ENCODE measurements at places on chromosomes 12 and 14. TPM values are rescaled to one million over a fixed set of nuclear protein-coding genes. Genes with fewer than 3 reads are reported as not detected.

The PLEKHG7 gene
- total RNA-seq = not detected

DNA sequence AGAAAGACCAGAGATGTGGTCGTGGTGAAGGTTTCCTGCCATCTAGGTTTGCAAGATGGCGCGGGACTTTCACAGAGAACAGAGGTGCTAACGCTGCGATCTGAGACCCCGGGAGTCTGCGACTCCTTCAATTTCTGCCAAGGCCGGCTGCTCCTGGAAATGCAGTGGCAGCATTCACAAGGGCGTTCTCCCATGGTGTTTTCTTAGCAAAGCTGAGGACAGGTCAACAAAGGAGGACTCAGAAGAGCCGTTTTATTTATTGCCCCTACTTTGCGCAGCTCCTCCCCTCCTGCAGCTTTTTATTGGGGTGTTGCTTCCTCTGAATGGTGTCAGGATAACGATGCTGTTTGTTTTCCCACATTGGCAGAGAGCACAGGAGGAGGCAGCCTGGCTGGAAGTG, 86.3 kb downstream of the TMEM132C start:
- DNase-seq = no peak

GRCh38 chr12:2960996-2961616, 1.9 kb downstream of the TEAD4 start:
- DNase-seq = no peak

GRCh38 chr12:848173-848865, 95.9 kb downstream of the WNK1 start:
- DNase-seq = no peak

GRCh38 chr12:70049596-70050360, 193.5 kb upstream of the CNOT2 start:
- DNase-seq = peak; percentile 75

The PCED1B gene
- total RNA-seq = 63.2 TPM

GRCh38 chr14:104438166-104438887, 141.2 kb upstream of the C14orf180 start:
- DNase-seq = peak; percentile 31

- DNase-seq = peak; percentile 79
Observed at GRCh38 chr14:65961004-65961403, 525.2 kb upstream of the CCDC196 start.

- no peak for DNase-seq
Observed at GRCh38 chr12:117595751-117596150, 234.3 kb upstream of the NOS1 start.

DNA sequence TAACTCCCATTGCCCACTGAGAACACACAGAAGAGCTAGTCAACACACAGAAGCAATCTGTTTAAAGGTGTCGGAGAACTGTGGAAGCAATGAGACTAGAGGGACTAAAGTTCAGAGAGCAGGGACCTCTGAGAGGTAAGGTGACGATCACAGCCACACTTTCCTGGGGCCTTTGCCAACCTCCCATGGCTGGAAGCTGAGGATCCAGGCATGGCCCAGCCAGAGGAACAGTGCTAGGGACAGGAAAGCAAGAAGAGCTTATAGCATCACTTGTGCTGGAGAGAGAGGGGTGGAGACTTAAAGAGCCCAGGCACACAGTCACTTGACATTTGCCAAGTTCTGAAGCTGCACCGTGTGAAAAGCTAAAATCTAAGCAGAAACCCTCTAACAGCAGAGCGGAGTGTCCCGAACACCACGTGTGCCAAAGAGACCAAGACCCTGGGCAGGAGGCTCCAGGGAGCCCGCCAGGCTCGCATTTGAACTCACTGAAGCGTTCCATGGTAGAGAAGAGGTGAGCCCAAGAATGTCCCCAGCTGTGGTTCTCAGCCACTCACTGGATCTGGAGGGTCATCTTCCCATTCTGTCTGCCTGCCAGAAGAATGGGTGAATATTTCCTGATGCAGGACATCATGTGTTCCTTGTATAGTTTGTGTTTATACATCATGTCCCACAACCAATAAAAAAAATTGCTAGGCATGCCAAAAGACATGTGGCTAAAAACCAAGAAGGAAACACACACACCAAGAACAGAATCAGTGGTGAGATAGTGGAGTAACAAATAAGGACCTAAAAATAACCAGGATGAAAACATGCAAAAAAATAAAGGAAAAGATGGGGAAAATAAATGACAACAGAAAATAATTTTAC, 174.0 kb upstream of the C14orf180 start:
- DNase-seq = peak; percentile 38

GRCh38 chr12:29414368-29414767, 33.4 kb upstream of the ERGIC2 start:
- DNase-seq = no peak

GRCh38 chr12:47123730-47124129, 44.0 kb upstream of the AMIGO2 start:
- DNase-seq = no peak

DNA sequence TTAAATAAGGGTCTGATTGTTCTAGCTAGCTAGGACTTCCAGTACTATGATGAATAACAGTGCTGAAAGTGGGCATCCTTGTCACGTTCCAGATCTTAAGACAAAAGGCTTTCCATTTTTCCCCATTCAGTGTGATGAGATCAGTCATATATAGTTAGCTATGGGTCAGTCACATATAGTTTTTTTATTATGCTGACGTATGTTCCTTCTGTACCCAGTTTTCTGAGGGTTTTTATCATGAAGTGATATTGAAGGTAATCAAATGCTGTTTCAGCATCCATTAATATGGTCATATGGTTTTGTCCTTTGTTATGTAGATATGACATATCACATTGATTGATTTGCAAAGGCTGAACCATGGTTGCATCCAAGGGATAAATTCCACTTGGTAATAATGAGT, 800.1 kb upstream of the FBXO33 start:
- no peak for DNase-seq

DNA sequence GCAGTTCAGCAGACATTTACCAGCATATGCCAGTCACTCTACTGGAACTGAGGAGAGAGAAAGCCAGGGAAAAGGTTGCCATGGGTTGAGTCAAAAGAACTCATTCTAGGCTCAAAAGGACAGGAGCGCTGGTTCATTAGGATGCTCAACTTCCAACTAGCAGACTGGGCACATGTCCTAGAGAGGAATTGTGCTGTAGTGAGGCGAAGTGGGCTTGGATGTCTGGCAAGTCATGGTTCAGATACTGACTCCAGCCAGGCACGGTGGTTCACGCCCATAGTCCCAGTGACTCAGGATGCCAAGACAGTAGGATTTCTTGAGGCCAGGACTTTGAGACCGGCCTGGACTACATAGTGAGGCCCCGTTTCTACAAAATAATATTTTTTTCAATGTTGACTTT, 281.5 kb downstream of the CACNA1C start:
- no peak for DNase-seq

DNA sequence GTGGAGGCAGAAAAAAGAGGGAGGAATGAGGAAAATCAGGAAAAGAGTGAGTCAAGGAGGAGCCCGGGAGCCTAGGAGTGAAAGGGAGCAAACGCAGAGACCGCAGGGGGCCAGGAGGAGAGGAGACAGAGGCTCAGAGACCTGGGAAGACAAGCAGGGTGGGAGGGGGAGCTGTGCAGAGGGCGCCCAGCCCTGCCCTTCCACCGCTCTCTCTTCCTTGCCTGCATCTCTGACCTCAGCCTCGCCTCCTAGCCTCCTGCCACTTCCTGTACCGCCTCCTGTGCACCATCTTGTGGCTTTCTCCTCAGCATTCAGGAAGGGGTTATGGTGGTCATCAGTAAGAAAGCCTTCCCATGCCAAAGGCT, 1.3 kb downstream of the CLSTN3 start:
- peak; percentile 88 for DNase-seq

DNA sequence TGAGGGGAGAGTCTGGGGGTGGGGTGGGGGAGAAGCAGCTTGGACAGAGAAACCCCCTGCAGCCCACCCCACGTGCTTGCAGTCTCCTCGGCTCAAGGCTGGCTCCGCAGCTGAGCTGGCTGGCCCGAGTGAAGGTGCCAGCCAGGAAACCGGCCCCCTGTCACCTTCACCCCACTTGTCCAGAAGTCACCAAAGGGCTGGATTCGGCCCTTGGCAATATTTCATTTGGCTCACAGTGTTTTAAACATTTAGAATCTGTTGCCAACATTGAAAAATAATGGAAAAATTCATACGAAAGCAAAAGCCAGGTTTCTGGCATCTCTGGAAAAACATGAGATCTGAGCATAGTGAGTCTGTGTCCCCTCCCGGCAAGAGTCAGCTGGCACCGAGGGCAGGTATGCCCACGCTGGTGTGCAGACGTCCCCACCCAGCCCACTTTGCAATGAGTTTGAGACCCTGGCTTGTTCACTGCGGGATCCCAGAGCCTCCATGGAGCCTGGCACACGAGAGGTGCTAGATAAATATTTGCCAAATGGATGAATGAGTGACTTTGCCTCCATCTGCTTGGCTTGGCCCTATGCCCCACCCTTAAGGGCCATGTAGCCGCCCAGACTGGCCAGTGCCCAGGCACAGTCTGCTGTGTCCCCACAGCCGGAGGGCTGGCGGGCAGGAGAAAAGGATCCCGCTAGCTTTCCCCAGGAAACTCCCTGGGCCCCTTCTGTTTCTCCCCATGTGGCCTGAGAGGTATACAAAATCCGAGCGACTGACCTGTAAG, 18.2 kb downstream of the MSI1 start:
- no peak for DNase-seq

The TPI1 gene
- total RNA-seq = 1,277 TPM

GRCh38 chr12:46783871-46784270, 41.9 kb downstream of the SLC38A4 start:
- no peak for DNase-seq

DNA sequence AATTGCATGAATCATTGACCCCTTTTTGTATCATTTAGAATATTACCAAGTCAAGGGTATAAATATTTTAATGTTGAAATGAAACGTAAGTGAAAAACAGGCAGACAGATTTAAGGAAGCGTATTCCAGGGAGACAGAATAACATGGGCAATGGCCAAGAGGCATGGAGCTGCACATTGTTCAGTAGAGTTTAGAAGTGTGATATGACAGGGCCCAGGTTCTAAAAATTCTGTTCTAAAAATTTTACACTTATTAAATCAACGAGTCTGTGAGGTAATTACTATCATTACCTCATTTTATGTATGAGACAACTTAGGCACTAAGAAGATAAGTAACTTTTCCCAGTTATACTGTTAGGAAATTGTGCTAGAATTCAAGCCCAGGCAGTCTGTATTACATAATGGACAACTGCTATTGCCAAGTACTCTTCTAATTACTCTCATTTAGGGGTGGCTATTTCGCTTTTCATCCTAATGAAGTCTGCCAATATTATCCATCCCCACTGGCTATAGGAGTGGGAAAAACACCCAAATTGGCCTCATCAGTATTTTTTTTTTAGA, 103.2 kb upstream of the NAV3 start:
- DNase-seq = no peak

- DNase-seq = no peak
Observed at GRCh38 chr14:21874946-21875345, 201.3 kb upstream of the OR4E1 start.

GRCh38 chr14:87691042-87691881, 301.7 kb downstream of the GALC start:
- DNase-seq = no peak

DNA sequence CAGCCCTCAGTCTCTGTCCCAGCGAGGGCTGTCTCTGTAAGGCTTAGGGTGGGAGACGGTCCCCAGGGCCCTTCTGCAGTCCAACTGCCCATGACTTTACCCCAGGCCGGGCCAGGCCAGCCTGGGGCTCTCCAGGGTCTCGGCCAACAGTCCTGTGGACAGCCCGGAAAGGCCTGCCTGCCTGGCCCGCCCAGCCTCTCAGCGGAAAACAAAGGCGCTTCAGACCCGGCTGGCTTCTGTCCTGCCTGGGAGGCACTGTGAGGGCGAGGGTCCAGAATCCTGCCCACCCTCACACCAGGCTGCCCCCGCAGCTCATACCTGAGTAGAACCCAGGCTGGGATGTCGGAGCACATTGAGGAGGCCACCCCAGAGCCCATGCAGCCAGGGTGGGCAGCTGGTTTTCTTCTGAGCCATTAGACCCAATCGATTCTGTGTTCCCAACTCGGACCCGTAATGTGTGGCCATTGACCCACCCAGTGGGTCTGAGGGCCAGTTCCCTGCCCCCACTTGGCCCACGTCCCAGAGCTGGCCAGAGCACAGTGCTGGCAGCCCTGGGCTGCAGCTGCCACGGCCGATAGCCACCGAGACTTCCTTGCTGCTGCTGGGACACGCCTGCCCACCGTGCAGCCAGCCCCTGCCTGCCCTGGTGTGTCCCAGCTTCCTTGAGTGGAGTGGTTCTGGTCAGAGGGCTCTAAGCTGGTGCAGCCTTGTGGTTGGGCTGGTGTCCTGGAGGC, 1.6 kb downstream of the CRIP2 start:
- no peak for DNase-seq

DNA sequence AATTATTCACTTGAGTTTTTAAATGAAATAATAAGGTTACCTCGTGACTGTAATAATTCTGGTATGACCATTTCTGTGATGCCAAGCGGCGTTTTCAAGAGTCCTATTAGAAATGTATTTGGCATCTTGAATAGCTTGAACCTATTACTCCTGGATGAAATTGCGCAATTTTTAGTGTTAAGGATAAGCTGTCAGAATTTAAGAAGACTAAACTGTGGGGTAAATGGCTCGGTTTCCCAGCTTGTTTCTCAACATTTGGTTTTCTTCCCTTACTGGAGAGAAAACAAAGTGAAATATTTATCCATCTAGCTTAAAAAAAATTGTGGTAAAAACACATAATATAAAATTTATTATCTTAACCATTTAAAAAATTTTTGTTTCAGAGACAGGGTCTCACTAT, 26.8 kb downstream of the PCNX1 start:
- no peak for DNase-seq

The NRXN3 gene
- not detected for total RNA-seq

- DNase-seq = no peak
Observed at GRCh38 chr12:52900166-52900895, 4.5 kb downstream of the KRT8 start.

- no peak for DNase-seq
Observed at GRCh38 chr14:100648474-100649172, 61.4 kb upstream of the BEGAIN start.

DNA sequence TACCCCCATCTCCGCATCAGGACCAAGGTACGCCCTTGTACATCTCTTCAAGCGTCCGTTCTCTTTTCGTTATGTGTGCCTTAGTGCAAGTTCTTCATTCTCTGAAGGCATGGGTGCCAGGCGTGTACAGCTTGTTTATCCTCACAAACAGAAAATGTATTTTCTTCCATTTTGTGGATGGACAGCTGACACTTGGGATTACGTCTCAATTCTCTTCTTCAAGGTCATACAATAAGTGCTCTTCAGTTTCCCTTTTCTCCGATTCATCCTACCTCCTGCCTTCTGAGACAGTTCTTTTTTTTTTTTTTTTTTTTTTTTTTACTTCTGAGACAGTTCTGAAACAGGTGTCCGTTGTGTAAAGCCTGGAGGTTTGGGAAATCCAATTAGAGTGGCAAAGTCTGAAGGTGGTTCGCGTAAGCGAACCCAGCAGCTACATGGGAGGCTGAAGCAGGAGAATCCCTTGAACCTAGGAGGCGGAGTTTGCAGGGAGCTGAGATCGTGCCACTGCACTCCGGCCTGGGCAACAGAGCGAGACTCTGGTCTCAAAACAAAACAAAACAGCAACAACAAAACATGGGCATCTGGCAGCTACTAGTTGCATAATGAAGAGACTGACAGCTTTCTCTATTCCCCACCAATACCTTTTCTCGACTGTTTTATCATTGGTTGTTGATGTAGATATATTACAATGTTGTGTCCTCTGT, 734 bp downstream of the COX6A1 start:
- no peak for DNase-seq
